Pancreas (tissue), 10 donors: ENCODE measurements at places on chromosomes 3 and 15. TPM values are rescaled to one million over a fixed set of nuclear protein-coding genes. Genes with fewer than 3 reads are reported as not detected.

The SLC12A8 gene
- total RNA-seq, result 9.5 TPM

DNA sequence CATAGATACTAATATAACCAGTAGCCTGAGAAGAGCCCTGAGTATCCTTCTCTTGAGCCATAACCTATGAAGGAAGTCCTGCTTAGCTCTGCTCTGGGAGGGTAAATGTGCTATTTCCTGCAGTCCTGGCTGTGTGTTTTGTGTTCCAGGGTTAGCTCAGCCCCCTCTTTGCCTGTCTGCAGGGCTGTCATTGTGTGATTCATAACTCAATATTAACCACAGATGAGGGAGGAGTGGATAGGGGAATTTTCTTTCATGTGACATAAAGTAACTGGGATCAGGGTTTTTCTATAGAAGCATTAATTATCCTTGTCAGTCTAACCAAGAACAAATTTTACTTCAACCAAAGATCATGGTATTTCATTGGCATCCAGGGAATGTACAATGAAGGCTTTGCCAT is 183.3 kb upstream of the ZBTB20 start:
- no peak overlapping the region for H3K4me3 ChIP-seq
- no peaks in the 10 kb centered on the region for H3K36me3 ChIP-seq
- no peaks in the 10 kb centered on the region for H3K4me1 ChIP-seq
- H3K27me3 ChIP-seq, result no peaks in the 10 kb centered on the region

The FBXO40 gene
- not detected for total RNA-seq

The CACNA2D2 gene
- 3.8 TPM for total RNA-seq

DNA sequence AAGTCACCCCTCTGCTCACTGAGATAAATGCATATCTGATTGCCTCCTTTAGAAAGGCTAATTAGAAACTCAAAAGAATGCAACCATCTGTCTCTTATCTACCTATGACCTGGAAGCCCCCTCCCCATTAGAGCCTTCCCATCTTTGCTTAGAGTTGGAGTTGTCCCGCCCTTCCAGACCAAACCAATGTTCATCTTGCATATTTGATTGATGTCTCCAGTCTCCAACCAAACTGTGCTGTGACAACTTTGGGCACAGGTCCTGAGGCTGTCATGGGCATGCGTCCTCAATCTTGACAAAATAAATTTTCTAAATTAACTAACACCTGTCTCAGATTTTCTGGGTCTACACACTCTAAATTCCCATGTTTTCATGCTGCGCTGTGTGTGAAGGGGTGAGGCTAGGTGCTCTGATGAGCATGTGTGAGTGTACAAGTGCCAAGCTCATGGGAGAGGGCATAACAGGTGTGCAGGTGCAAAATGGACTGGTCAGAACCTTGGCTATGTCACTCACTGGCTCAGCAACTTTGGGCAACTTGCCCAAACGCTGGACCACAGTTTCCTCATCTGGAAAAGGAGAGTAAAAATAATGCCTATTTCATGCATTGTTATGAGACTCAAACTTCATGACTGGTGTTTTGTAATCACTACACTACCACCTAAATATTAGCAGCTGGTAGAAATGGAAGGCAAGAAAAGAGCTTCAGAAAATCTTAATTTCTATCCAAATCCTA is 7.2 kb downstream of the DAPK2 start:
- no peak overlapping the region for H3K4me3 ChIP-seq
- no peak for DNase-seq
- H3K27me3 ChIP-seq, result no peaks in the 10 kb centered on the region
- H3K36me3 ChIP-seq, result no peaks in the 10 kb centered on the region

- H3K4me1 ChIP-seq, result no peaks in the 10 kb centered on the region
- H3K4me3 ChIP-seq, result no peak overlapping the region
- no peaks in the 10 kb centered on the region for H3K27me3 ChIP-seq
These were observed 103.2 kb downstream of the C3orf70 start for GRCh38 chr3:185049710-185050109.

DNA sequence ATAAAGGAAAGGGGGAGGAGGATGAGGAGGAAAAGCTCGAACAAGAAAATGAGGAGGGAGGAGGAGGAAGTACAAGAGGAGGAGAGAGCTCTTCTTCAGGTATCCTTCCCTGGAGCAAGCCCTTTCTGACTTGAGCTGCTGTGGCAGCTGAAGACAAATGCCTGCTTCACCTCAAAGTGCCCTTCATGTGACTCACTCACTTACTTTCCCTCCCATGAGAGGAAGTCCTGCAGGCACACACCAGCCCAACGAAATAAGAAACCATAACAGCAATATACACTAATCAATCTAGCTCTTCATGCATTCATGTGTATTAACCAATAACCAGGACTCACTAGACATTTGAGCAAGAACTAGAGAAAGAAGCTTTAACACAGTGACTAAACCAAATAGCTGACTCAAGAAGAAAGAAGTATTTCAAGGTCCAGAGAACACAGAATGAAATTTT is 251.9 kb downstream of the IGSF11 start:
- no peak overlapping the region for H3K27ac ChIP-seq
- no peaks in the 10 kb centered on the region for H3K4me1 ChIP-seq
- no peaks in the 10 kb centered on the region for H3K27me3 ChIP-seq
- H3K36me3 ChIP-seq, result no peaks in the 10 kb centered on the region
- H3K4me3 ChIP-seq, result no peak overlapping the region

GRCh38 chr15:51759557-51760070 is 8.2 kb downstream of the TMOD2 start:
- H3K4me3 ChIP-seq, result no peak overlapping the region
- H3K27ac ChIP-seq, result no peak overlapping the region
- DNase-seq, result no peak

DNA sequence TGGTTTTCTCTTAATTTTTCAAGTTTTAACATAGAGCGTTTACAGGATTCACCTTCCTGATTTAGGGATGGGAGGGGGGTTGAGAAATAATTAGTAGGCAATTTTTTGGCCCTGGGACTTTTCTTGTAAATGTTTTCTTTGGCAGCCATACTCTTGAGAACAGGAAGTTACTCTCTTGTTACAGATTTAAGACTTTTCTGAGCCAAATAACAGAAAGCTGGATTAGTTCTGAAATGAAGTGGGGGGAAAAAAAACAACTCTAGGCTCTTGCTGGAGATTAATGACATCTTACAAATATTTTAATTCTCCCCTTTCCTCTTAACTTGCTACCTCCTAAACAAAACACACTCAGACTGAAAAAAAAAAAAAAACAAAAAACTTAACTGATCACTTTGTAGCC is 13.8 kb upstream of the POLR2M start:
- DNase-seq, result no peak
- H3K27ac ChIP-seq, result no peak overlapping the region
- no peaks in the 10 kb centered on the region for H3K36me3 ChIP-seq

GRCh38 chr3:45985532-45986302 is 9.9 kb downstream of the FYCO1 start:
- no peak overlapping the region for H3K4me3 ChIP-seq
- no peaks in the 10 kb centered on the region for H3K36me3 ChIP-seq
- H3K27ac ChIP-seq, result peak overlapping the region; percentile 69

DNA sequence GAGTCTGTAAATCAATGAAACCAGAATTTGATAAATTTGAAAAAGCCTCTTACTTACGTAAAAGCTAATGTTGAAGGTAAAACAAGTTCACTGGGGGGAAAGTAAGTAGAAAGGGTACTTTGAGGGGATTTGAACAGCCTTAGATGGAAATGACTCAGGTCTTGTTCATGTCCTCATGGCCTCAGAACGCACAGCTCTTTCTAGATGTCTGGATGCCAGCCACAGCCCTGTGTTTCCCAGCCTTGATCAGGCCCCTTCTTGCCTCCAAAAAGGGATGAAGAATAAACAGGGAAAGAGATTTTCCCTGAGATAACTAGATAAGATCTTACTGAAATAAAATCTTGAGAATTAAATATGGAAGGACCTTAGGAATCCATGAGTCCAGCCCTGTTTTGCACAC is 237.1 kb upstream of the GOLGA6L4 start:
- no peaks in the 10 kb centered on the region for H3K36me3 ChIP-seq
- no peaks in the 10 kb centered on the region for H3K27me3 ChIP-seq
- H3K4me1 ChIP-seq, result no peaks in the 10 kb centered on the region
- DNase-seq, result no peak

GRCh38 chr15:61146091-61146930 is 82.8 kb downstream of the RORA start:
- no peaks in the 10 kb centered on the region for H3K36me3 ChIP-seq
- no peak overlapping the region for H3K4me3 ChIP-seq
- H3K27me3 ChIP-seq, result no peaks in the 10 kb centered on the region

- peaks cover 3% of the 10 kb centered on the region for H3K4me1 ChIP-seq
- H3K4me3 ChIP-seq, result no peak overlapping the region
- DNase-seq, result no peak
- H3K36me3 ChIP-seq, result no peaks in the 10 kb centered on the region
These were observed 12.2 kb downstream of the SLTM start for GRCh38 chr15:58921267-58921790.
